ENCODE measurements at places on chromosomes 16 and 17. TPM values are rescaled to one million over a fixed set of nuclear protein-coding genes. Genes with fewer than 3 reads are reported as not detected.
A peak's percentile ranks its signal among the peaks of the same experiment; 100 is the strongest.

CLDN6 gene
- 1.9 TPM for total RNA-seq

CAMTA2 gene
- 116 TPM for total RNA-seq

CCDC40 gene
- 13.7 TPM for total RNA-seq

DNA sequence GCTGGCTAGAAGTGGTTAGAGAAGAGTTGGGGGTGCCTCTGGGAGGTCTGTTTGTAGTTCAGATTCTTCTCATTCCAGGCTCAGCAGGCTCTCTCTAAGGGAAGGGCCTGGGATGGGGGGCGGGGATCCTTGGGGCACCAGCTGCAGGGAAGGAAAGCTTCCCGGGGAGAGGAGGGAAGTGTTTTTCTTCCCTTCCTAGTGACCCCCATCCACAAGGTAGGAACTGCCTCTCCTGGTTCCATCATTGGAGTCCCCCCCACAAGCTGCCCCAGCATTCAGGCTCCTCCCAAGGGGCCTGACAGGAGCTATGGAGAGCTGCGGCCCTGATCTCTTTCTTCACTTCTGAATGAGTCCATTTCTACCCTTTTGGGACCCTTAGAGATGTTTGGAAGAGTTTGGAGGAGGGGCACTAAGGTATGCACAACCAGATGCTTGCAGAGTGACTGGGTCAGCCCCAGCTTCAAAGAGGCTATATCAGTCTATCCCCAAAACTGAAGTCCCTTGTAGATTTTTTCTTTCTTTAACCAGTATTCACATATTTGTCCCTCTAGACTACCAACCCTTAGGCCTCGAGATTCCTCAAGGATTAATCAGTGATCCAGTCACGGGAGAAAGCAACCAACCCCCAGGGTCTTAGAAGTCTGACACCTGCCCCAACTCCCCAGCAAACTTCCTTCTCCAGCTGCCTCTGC is 13.9 kb upstream of the FZD2 start:
- H3K36me3 ChIP-seq: no peaks in the 10 kb centered on the region
- H3K27me3 ChIP-seq: no peaks in the 10 kb centered on the region
- H3K27ac ChIP-seq: peak overlapping the region; percentile 27
- H3K4me1 ChIP-seq: no peaks in the 10 kb centered on the region
- no peak for DNase-seq

- H3K36me3 ChIP-seq: no peaks in the 10 kb centered on the region
- H3K4me3 ChIP-seq: no peak overlapping the region
- H3K27ac ChIP-seq: no peak overlapping the region
- DNase-seq: no peak
- H3K27me3 ChIP-seq: no peaks in the 10 kb centered on the region
- H3K4me1 ChIP-seq: peaks cover 4% of the 10 kb centered on the region
These were observed 97.8 kb downstream of the DNAH17 start for GRCh38 chr17:78479369-78479768.

DNA sequence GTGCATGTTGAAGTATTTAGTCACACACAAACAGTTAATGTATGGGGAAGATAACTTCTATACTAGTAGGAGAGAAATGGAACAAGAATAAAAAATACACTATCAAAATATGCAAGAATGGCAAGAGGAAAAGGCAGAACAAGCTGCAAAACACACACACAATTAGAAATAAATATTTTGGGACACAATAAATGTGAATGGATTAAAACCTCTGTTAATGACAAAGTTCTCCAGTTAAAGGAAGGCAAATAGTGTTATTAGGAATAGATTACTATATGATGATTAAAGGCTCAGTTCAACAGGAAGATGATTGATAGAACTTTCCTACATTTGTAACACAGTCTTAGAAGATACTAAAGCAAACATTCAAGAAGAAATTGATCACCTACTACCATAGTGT is 106.3 kb upstream of the ZNF750 start:
- H3K27ac ChIP-seq: no peak overlapping the region
- H3K4me3 ChIP-seq: no peak overlapping the region
- no peaks in the 10 kb centered on the region for H3K4me1 ChIP-seq
- no peaks in the 10 kb centered on the region for H3K27me3 ChIP-seq
- DNase-seq: no peak

All from upper lobe of left lung (tissue), 6 donors.